ENCODE measurements at places on chromosomes 5 and 9.

DNA sequence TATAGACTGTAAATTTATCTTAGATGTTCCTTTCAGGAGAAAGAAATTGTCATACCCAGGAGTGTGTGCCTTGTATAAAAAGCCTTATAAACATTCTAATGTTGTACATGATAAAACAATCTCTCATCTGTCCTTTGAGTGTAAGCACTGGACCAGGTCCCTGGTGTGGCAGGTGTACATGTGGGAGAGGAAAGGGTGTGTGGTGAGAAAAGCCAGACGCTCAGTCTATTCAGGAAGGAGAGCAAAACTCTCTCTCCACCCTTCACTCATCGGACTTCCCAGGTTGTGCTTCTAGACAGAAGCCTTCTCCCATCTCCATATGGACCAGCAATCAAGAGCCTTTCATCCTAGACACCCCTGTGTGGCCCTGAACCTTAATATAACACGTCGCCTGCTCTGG, 154.2 kb downstream of the ESM1 start:
- no peak for DNase-seq

DNA sequence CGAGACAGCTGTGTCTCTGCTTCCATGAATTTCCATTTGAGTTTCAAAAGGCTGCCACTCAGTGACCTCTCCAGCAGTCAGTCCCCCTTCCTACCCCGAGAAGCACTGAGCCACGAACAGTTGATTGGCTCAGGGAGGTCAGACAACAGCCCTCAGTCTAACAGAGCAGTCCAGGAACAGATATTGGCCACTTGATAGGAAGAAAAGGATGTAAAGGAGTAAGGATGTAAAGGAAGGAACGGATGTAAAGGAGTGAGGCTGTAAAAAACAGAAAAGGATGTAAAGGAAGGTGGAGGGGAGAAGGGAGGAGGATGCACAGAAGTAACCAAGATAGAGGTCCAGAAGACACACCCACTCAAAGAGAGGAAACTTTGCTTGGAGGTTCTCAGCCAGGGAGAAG, 3.2 kb upstream of the NR4A3 start:
- no peak for DNase-seq

GRCh38 chr5:38660194-38660668, 103.8 kb upstream of the LIFR start:
- DNase-seq: peak; percentile 99

GRCh38 chr5:67732471-67732870, 483.1 kb upstream of the PIK3R1 start:
- no peak for DNase-seq

DNA sequence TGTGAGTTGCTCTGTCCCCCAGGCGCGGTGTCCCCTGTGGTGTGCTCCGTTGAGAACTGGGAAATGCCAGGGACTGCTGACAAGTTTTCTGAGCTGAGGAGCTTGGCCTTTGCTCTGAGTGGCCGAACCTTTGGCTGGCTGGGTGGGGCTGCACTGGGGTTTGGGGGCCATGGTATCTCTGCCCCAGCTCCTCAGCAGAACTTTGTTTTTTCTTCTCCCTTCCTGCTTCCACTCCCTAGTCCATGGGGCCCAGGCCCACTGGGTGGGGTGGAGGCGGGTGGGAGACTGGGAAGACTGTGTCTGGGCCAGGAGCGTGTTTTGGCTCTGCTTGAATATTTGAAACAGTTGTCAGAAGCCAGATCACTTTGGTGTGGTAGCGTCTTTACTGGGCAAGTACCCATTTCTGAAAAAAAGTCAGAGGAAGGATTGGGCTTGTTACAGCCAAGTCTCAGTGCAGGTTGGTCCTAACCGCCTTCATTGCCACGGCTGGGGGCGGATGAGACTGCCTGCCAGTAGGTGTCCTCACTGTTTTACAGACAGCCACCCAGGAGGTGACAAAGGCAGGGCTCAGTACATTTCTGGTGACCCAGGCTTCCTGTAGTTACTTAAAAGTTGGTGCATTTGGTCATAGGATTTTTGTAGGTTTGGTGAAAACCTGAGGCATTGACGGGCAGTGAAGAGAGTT, 92.7 kb downstream of the DAB2IP start:
- DNase-seq: peak; percentile 33

DNA sequence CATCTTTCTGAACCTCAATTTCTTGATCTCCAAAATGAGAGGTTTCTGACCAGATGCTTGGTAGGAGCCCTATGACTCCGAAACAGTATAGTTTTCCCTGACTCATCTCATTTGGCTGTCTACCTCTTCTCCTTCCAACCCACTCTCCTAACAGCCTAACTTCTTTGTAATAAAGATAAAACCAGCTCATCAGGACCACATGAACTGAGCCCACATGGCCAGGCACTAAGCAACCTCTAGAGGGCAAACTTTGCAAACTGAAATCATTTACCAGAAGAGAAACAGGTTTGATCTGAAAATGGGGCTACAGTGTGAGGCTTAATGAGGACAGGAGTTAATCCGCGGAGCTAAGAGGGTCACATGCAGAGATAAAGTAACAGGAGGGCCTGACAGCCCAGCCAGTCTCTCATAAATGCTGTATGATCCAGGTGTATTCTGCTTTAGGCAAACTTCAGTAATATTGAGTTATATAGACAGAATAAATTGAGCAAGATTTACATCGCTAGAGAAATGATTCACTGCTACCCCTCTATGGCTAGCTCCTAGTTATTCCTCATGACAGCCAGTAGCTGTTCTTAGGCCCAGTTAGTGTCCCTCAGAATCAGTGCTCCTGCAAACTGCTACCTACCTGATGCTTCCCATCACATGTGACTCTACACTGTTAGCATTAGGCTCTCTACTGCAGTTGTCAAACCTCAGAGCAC, 64.6 kb downstream of the ABCA1 start:
- DNase-seq: peak; percentile 61

DNA sequence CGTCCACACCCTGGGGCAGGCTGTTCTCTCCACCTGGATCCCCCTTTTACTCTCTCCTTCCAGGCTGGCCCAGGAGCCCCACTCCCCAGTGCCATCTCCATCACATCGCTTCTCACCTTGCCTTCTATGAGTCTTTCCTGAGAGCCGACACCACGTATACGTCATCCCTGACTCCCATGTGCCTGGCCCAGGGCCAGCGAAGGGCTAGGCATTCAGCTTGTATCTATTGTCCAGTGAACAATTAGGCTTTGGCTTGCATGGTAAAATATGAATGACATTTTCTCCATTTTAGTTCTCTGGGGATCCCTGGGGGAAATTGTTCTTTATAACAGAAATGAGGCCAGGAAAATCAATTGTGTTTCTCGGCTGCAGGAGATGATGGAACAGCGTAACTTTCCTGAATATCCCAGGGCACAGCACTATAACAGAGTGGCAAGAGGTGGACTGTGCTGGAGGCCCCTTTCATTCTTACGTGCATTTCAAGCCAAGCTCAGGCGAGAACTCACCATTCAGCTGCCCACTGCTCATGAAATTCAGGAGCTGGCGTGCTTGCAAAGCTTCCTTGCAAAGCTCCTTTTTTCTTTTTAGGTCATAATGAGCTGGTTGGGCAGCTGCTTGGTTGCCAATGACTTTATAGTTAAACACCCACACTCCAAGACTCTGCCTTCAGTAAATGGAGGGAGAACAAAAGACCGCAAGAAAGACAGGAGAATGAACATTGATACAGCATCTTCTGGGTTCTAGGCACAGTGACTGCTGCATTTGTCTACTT, 37.7 kb downstream of the NSG2 start:
- DNase-seq: no peak

- DNase-seq: no peak
These were observed 35.2 kb upstream of the SPARC start for GRCh38 chr5:151721812-151722391.

- no peak for DNase-seq
These were observed 57.6 kb downstream of the FOXD1 start for GRCh38 chr5:73390972-73391371.

- DNase-seq: no peak
These were observed 174.7 kb upstream of the NFIB start for GRCh38 chr9:14488421-14489190.

DNA sequence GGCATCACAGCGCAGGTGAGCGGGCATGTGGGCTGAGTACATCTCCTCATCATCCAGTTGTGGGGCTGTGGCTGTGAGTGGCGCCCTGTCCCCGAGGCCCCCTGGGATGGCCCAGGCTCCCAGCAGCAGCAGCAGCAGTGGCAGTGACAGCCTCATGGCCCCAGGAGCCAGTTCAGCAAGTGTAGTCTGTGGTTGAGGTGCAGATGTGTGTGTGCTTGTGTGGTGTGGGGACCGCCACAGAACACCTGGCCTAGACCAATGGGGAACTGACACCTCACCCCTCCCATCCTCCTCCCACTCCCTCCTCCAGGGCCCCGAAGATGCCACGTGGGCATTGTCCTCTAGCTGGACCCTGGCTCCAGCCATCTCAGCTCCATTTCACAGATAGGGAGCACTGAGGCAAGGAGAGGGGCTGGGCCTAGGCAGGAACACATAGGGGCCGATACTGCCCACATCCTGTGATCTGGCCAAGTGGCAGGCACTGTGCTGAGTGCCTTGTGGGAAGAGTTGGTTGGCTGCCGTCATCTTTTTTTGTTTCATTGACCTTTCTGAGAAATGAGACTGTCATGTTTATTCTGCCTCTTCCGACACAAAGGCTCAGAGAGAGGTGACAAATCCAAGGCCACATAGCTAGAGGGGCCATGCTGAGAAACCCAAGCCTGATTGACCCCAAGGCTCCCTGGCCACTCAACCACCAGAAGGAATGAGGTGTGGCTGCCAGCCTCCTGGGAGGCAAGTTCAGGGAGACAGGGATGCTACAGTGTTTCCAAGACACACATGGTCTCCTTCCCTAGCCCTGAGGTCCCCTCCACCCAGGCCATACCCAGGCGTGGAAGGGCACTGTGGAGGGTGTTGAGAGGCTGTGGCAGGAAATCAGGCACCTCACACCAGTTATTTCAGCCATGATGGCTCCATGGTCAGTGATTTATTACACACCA, at the start of gene MZB1:
Gene MZB1, minus strand, starts transcription at position 213 of the 938 bp plus-strand sequence. Its CDS starts 57 bp downstream, at position 156.
- no peak for DNase-seq

DNA sequence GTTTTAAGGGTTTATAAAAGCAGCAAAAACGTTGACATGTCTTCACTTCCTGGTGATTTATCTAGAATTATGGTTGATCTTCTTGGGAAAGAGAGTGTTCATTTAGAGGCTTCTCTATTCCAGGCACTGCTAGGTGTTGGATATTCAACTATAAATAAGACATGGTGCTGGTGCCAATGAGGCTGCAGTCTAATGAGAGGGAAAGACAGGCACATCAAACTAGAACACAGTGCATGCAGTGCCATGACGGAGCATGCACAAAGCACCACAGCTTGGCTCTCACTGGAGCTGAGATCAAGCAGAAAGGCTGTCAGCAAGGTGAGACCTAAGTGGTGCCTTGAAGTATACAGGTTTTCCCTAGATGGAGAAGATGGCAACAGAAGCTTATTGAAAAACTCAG, 126.5 kb downstream of the RMI1 start:
- no peak for DNase-seq

DNA sequence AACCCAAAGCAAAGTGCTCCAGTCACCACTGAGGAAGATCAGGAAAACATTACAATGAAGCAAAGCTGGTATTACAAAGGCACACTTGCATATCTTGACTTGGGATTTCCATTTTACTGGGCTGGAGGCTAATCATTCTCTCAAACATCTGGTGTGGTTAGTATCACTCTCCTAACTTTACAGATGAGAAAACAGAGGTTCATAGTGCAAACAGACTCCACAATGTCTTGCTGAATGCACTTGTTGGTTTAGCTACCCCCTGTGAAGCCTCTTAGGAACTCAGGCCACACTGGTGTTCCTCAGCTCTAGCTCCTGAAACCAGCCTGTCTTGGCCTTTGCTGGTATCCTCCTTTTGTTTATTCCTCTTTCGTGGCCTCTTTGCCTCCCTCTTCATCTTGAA, 29.5 kb upstream of the SMAD5 start:
- no peak for DNase-seq

GRCh38 chr5:81207009-81207408, 26.1 kb upstream of the CKMT2 start:
- DNase-seq: no peak

Data from LNCaP clone FGC (cell line).